Dermis microvascular lymphatic vessel endothelial cell (primary cell): ENCODE measurements at places on chromosomes 13 and 19.

DNA sequence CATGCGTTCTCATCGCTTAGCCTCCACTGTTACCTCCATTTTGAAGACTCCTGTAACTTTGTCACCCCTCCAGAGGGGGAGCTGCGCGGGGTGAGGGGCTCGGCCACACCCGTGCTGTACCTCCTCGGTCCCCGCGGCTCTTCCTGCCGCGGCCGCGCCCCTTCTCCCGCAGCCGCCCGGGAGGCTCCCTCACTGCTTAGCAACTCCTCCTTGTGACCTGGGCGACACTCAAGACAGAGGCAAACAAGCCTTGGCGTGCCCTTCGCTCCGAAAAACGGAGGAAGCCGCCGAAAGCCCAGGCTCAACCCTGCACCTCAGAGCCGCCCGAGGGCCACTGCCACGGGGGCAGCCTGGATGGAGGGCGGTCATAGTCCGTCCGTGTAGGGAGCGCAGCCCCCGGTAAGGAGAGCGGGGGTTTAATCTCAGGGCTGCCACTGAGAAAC lies 494.3 kb downstream of the FOXO1 start:
- DNase-seq = no peak

GRCh38 chr13:95447814-95448213 lies 104.7 kb upstream of the CLDN10 start:
- no peak for DNase-seq

GRCh38 chr19:18397242-18398202 lies at the start of gene LRRC25:
LRRC25 (minus strand) TSS chr19:18397622; CDS start chr19:18396963, 659 bp downstream.
- DNase-seq = no peak

GRCh38 chr13:50290186-50290585 lies 274.9 kb downstream of the KCNRG start:
- DNase-seq = no peak

- no peak for DNase-seq
These were observed 563.9 kb downstream of the DACH1 start for GRCh38 chr13:71303144-71303543.

GRCh38 chr19:50024719-50025021 lies 502 bp downstream of the VRK3 start:
- peak; percentile 38 for DNase-seq

DNA sequence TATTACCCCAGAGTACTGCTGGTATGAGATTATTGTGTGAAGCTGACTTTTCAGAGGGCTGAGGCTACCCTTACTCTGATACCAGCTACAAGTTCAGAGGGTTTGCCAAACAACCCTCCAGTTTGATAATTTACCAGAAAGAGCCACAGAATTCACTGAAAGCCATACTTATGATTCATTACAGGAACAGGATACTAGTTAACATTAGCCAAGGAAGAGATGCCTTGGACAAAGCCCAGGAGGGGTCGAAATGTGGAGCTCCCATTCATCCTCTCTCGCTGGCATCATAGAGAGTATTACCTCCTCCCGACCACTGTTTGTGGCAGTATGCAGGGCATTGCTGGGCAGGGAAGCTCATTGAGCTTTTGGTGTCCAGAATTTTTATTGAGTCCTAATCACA lies 364.3 kb downstream of the KCNRG start:
- no peak for DNase-seq

DNA sequence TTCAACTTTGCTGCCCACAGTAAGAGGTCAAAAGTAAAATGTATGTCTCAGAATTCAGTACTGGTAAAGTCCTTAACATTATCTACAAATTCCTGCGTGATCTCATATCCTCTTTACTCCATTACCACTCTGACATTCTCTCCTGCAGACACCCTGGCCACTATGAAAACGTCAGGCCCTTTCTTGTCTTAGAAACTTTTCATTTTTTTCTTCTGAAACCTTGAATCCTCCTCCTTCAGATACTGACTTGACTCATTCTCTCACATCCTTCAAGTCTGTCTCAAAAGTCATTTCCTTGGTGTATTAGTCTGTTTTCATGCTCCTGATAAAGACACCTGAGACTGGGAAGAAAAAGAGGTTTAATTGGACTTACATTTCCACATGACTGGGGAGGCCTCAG lies 262.3 kb downstream of the POU4F1 start:
- no peak for DNase-seq

GRCh38 chr19:30556230-30556711 lies 184.1 kb downstream of the ZNF536 start:
- no peak for DNase-seq

GRCh38 chr13:102355251-102355650 lies 46.6 kb downstream of the FGF14 start:
- no peak for DNase-seq

- DNase-seq = no peak
These were observed 4.5 kb upstream of the ELAVL3 start for GRCh38 chr19:11485245-11485837.

GRCh38 chr19:47209319-47210179 lies 21.4 kb downstream of the BBC3 start:
- DNase-seq = no peak

DNA sequence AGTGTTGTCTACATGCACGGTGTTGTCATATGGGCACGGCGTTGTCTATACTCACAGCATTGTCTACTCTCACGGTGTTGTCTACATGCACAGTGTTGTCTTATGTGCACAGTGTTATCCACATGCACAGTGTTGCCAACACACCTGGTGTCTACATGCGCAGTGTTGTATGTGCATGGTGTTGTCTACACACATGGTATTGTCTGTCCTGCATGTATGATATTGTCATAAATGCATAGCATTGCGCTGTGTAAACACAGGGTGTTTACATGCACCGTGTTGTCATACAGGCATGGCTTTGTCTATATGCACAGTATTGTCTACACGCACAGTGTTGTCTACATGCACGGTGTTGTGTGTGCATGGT lies 6.8 kb downstream of the ADPRHL1 start:
- no peak for DNase-seq

DNA sequence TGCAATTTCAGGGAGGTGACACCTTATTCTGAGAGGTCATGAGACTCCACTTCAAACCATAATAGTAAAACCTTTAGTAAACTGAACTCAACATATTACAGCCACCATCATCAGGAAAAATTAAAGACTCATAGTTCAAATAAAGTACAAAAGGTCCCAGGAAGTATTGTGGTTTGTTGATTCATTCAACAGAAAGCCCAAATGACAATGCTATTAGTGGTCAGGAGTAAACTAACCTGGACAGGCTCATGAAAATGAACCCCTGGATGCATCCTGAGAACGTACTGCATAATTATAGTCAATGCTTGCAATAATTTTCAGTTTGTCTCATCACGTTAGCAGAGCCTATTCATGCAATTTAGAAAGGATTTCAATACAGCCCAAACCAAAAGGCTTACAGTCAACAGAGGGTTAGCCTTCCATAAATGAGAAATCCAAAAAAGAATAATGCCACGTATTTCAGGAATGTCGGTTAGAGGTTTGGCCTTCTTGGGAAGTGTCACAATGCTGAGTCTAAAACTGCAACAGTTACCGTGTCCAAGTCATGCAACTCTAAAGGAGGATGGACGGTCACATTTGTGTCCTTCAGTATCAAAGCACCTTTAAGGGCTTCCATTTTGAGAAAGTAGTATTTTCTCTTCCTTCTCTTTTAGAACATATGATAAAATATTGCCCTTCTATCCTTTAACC lies 280.8 kb downstream of the ABCC4 start:
- DNase-seq = no peak

- DNase-seq = no peak
These were observed 5.0 kb downstream of the APC2 start for GRCh38 chr19:1455002-1455335.

DNA sequence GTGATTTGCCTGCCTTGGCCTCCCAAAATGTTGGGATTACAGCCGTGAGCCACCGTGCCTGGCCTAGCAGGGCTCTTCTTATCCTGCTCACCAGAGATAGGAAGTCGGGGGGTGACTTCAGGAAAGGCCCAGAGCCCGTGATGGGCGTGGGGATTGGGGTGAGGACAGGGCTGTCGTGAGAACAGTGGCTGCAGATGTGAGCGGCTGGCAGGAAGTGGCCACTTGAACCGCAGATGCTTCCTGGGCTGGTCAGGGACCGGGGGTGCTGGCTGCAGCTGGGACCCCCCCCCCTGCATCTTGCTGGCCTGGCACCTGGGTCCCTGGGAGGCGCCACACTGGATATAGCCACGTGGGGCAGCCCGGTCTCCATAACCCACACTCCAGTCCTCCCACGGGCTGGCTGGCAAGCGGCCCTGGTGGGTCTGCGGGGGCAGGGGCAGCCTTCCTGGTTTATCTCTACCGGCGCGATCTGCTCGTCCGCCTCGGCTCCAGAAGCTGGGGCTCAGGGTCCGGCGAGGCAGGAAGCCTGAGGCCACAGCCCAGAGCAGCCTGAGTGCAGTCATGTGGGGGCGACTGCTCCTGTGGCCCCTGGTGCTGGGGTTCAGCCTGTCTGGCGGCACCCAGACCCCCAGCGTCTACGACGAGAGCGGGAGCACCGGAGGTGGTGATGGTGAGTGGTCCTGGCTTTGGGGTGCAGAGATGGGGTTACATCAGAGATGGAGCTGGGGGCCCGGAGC lies at the start of gene F2RL3:
Gene F2RL3 (plus strand): TSS at position 371 of the 737 bp plus-strand sequence. CDS start 191 bp downstream, at position 562.
- DNase-seq = peak; percentile 85

- peak; percentile 15 for DNase-seq
These were observed 121.0 kb downstream of the COG6 start for GRCh38 chr13:39776439-39776838.

- no peak for DNase-seq
These were observed 6.5 kb downstream of the SOX1 start for GRCh38 chr13:112073245-112074138.

- no peak for DNase-seq
These were observed 5.9 kb downstream of the WIZ start for GRCh38 chr19:15443838-15444237.

DNA sequence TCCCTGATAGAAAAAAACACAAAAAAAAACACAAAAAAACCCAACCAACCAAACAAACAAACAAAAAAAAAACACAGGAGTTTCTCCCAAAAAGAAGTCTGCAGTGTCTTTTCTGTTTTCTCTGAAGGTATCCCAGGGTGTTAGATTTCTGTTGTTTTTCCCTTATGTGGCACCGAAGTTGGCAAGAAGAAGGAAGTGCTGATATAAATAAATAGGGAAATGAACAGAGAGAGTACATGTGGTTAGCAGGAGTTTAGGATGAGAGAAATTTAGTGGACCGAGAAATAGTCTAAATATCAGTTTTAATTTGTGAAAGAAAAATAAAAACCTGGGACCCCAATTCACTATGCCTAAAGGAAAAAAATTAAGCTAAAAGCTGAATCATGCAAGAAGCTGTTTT lies 287.0 kb upstream of the SGCG start:
- no peak for DNase-seq

GRCh38 chr13:40254394-40254793 lies 412.0 kb downstream of the FOXO1 start:
- DNase-seq = no peak

DNA sequence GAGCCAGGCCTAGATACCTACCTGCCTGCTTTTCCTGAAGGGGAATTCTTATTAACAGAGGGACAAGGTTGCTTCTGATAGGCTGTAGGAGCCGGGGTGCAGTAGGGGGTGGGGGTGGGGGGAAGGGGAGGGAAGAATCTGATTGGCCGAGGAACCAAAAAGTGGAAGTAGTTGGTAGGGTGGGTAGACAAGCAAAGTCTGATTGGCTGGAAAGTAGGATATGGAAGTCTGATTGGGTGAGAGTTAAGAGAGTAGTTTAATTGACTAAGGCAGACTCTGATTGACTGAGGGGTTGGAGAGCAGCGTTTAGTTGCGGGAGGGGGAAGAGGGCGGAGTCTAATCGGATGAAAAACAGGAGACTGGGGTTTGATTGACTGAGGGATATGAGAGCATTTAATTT lies 9.4 kb upstream of the CYP4F22 start:
- no peak for DNase-seq

DNA sequence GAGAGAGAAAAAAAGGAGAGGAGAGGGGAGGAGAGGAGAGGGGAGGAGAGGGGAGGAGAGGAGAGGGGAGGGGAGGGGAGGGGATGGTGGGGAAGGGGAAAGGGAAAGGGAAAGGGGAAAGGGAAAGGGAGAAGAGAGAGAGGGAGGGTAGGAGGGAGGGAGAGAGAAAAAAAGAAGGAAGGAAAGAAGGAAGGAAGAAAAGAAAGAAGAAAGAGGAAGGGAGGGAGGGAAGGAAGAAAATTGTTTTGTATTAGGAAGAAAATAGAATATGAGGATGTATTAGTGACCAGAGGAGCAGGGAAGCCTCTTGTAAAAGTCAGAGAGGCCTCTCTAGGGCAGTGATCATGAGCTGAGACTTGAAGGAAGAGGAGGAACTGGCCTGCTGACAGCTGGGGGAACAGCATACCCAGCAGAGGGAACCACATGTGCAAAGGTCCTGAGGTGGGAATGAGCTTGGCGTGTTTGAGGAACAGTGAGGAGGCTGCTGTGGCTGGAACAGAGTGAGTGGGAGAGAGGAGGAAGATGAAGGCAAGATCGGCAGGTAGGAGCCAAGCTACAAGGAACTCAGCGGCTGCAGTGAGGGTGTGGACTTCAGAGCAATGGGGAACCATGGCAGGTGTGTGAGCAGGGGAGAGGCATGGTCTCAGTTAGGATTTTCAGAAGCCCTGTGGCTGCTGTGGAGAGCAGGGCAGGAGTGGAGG lies 9.6 kb upstream of the KCNN1 start:
- DNase-seq = no peak

DNA sequence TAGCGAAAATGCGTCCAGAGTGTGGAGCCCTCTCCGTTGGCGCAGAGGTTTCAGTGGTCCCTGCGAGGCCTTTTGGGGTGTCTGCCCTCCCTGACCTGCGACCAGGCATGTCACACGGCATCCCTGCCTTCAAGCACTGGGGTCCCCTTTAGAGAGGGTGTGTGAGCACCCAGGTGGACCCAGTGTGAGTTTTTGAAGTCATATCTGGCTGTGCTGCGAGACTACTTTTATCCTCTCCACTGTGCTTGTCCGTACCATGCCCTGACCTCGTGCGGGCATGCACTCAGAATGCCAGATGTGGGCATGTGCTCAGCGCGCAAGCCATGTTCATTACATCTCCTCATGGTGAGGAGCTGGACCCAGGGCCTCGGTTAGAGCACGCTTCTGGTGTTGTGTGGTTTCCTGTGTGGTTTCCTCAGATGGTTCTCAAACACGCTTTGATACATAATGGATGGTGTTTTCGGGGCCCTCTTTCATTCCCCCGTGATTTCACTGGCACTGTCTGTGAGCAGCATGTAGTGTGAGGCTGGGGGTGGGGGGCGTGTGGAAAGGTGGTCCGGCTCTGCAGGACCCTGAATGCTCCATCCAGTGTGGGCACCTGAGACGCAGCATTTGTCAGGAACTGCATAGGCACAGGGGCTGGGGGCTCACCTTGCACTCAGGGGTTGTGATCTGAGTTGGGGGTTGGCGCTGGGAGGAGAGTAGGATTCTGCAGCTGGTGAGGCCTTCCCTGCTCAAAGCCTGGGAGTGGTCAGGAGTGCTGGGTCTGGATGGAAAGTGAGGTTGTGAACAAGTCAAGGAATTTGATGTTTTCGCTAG lies 2.3 kb downstream of the TFDP1 start:
- no peak for DNase-seq

DNA sequence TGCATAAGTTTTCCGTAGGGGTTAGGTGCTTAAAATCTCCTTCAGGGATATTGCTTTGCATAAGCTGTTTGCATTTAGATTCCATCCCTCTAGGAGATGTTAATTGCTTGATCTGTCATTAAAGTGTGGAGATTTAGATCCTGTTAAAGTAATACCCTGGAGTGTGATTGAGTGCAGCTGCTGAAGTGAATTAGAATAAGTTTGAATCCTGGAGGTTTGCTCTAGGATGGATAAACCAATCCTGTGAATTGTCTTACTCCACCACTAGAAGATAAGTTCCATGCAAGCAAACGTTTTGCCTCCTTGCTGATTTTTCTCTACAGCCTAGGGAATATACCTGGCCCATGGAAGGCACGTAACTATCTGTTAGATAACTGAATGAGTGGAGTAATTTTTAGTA lies 1487.2 kb upstream of the PRR20A start:
- no peak for DNase-seq
